ENCODE measurements at places on chromosomes 6 and 20.

DNA sequence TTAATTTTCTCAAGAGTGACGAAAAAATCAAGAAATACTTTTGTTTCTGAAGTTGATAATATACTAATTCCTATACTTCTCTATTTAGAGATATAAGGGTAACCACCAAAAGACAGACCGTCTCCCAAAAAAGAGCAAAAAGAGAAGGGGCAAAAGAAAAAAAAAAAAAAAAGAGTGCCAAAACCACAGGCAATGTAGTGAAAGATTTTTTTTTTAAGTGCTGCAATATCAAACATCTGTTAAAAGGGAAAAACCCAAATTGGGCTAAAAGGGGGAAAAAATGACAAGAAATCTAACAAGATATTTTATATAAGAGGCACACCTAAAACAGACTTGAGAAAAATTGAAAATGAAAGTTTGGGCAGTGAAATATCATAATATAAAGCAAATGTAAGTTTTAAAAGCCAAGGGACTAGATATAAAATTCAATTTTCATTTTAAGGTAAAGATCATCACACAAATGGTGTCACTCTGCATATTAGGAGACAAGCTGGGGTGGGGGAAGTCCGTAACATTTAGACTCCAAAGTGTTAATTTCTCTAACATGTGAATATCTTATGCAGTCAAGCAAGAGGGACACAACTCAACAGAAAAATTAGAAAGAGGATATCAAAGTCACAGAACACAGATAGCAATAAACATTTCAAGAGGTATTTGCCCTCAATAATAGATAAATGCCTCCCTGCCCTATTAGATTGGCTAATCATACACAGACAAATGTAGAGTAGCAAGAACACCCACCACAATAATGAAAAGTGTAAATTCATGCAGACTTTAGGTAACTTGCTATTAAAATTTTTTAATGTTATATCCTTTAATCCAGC lies 9.1 kb downstream of the C6orf52 start:
- no peak for DNase-seq

DNA sequence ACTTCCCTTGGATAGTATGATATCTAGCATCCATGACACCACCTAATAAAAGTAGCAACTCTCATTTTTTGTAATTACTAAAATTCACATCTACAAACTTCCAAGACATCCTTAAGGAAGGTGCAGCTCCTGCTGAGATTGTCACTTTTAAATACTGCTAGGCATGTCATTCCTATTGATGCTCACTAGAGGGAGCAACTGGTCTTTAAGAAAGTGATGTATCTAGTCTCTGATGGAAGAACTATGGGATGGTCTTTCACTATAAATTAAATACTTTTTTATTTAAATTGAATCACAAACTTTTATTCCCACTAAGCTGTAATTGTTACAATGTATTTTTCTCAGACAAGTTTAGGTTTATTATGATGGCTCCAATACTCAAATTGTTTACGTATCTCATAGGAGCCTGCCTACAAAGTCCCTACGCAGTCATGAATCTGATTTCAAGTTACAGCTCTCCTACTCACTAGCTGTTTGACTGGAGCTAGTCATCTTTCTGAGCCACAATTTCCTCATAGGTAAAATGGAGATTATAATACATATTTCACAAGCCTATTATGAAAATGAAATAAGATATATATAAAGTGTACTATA lies 8.1 kb upstream of the TSPYL1 start:
- no peak for DNase-seq

DNA sequence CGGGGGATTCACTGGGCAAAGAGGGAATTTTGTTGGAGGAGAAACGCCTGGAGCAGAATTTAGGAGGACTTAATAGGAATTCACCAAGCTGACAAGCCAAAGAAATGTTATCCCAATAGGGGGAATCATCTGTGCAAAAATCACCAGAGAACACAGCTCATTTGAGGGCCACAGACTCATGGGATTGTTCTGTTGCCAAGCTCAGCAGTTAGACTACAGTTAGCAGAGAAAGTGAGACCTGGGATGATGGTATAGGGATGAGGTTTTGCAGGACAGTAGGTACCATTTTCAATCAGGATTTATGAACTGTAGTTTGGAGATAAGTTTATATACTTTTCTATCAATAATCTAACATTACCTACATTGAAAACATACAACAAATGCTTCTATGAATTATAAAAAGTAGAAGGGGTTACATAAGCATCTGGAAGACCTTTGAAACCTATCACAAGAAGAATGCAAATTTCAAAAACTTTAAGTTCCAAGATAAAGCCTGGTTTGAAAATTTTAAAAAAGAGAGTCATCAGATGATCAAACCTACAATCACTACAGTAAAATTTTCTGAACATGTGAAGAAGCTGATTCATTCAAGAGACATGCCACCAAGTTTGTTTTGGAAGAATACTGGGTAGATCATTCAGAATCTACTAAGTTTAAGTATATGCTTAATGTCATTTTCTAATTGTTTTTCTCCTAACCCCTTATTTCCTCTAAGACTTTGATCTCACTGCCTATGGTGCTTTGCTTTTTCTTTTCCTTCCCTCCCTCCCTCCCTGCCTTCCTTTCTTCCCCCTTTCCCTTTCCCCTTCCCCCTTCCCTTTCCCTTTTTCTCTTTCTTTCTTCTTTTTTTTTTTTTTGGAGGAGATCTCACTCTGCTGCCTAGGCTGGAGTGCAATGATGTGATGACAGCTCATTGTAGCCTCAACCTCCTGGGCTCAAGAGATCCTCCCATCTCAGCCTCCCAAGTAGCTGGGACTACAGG lies 81.5 kb downstream of the KIF13A start:
- no peak for DNase-seq

DNA sequence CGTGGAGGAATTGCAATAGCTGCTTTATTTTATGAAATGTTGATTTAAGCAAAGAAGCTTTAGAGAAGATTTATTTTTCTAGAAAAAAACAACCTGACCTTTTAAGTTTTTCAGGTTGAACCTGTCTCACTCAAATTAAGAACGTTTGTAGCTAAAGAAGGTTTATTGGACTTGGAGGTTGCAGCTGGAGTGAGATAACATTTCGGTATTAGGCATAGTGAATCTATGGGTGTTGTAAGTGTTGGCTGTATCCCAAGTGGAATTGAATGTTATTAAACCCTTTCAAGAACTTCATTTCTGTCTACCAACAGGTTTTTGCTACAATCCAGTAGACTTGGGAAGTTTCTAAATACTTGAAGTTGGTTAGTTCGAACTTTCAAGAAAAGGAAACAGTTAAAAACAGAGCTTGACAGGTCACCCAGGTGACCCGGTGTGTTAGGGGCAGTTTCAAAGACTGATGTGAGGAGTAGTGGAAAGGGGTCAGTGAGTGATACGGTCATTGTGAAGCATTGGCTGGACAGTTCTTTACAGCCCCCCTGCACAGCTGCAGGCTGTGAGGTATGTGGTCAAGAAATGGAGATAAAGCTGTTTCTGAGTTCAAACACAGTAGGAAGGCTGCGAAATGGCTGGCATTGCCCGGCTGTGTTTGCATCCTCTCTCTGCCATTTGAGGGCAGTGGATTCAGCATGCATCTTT lies 2.4 kb upstream of the TBCC start:
- no peak for DNase-seq

DNA sequence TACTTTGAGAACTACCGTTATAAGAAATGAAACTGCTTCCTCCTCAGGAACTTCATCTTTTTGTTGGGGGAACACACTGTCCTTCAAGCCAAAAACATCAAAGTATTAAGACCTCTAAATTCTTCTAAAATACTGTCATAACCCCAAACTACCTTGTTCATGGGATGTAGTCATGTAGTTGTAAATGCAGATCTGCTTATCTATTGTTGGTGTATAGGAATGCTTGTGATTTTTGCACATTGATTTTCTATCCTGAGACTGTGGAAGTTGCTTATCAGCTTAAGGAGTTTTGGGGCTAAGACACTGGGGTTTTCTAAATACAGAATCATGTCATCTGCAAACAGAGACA lies 282.9 kb upstream of the RUNX2 start:
- DNase-seq: no peak

DNA sequence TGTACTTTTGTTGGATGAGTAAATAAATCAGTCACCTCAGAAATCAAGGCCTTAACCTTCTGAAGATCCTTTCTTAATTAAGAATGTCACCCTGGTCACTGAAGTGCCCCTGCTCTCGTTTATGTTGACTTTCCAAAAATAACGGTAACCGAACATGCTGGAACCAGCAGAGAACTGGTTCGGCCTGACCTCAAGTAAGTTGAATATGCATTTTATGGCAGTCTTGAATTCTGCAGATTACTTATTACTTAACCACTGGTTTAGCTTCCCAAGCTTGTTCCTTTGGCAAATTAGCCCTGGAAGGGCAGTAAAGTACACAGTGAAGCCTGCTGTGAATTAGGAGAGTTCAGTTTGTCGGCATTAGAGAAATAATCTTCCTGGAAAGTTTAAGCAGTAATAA lies 12.2 kb downstream of the MAPRE1 start:
- no peak for DNase-seq

All from T-helper 1 cell (primary cell).